ENCODE measurements at places on chromosomes 4 and X.

DNA sequence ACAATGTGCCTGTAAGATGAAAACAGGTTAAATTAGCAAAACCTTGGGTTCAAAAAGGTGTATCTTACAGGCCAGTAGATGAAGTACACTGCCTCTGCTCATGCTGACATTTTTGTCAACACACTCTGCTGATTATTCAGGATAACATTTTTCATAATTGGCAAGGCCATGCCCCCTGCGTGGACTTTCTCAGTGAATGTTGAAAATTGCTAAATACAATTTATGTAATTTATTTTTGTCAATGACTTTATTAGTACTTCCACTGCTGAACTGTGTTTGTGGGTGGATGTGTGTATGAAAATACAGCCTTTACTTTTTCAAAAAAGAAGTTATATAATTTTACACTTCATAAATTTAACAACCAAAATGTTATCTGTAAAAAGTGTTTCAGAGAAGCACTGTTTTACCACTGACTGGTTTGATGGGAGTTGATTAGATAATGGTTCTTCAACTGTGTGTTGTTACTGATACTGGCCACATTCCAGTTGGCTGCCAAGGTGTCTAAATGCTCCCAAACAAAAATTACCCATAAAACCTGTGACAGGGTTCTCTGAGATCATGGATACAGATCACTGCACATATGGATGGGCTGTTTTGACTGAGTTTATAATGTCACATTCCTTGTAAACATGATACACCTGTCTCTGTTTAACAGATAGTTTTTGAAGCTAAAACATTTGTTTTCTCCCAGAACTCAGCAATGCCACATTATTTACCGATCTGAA is 151.9 kb upstream of the SLC7A11 start:
- DNase-seq: no peak

DNA sequence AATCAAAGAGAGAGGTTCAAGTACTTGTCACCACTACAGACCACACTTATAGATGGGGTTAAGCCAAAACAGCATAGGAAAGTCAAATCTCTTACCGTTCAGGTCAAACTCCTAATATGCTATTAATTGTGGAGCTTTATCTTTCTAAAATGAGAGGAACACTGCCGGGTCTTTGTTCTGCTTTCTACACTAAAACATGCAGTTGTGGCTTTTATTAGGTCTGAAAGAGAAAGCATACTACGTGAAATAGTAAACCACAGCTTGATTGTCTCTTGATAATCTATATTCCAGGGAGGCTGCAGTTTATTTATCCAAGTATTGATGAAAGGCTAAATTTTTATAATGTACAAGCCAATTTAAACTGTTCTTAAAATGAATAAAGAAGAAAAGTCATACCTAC is 12.3 kb upstream of the INPP4B start:
- no peak for DNase-seq

- DNase-seq: peak; percentile 4
Measured at GRCh38 chrX:57104921-57105398, 16.4 kb downstream of the SPIN2B start.

- DNase-seq: no peak
Measured at GRCh38 chr4:143713553-143713952, 13.1 kb upstream of the FREM3 start.

DNA sequence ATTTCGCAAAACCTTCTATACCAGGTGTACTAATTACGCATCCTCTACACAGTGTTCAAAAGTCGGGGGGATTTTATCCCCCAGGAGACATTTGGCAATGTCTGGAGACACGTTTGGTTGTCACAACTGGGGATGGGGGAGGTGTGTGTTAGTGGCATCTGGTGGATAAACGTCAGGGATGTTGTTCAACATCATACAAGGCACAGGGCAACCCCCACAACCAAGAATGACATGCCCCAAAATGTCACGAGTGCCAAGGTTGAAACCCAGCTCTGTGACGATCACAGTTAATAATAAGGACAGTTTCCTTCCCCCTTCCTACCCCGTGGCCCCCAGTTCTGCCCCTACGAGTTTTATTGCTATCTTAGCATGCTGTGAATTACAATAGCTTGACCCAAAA is 15.9 kb upstream of the SEL1L3 start:
- no peak for DNase-seq

DNA sequence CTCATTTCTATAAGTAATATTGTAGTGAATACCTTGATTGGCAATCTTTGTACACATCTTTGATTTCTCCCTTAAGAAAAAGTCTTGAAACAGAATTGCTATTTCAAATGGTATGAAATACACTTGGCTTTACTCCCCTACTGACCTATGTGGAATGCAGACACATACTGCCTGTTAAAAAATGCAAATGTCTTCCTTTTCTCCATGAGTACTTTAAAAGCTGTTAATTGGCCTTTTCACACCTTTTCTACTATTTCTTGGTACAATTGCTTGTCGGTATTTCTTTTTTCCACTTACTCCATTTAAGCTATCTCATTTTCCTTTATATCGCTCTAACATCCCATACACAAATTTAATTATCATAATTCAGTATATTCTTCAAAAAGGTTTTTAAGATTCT is 87.2 kb downstream of the FRYL start:
- no peak for DNase-seq

- DNase-seq: no peak
Measured at GRCh38 chrX:137032341-137032694, 1.5 kb downstream of the GPR101 start.

GRCh38 chr4:140149846-140150635 is 3.9 kb downstream of the MAML3 start:
- peak; percentile 68 for DNase-seq

DNA sequence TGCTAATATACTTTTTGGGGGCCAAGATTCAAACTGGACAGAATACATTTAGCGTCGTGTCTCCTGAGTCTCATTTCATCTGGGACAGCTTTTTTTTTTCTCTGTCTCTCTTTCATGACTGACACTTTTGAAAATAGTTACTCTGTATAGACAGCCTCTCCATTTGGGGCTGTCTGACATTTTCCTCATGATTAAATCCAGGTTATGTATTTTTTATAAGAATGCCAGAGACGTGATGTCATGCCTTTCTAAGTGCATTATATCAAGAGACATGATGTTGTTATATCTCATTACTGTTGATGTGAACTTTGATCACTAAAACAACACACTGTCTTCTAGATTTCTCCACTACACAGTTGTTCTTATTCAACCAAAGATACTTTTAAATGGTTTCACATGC is 199.0 kb downstream of the BANK1 start:
- no peak for DNase-seq

DNA sequence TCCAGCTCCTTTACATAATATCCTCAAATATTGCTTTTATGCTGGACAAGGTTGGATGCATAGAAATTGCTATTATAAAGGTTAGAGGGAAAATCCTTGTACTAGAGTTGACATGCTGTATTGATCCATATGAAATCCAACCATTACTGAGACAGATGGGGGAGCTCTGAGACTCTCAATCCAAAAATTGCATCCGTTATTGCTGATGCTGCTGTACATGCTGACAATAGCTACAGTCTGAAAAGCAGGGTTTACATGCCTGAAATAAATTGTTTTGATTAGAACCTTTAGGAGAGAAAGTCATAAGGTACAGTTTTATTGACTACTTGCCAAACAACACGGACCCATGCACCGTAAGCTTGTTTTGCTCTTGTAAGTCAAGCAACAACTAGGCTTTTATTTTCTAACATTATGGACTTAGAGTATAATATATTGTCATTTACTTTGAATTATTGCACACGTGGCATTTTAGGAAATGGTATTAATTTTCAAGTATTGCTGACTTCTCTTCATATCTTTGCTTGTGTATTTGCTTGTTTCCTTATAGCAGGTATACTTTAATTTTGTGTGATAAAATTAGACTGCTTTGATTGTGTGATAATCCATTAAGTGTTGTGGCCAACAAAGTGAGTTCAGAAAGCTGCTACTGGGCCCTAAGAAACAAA is 1365.2 kb downstream of the STIM2 start:
- DNase-seq: no peak

DNA sequence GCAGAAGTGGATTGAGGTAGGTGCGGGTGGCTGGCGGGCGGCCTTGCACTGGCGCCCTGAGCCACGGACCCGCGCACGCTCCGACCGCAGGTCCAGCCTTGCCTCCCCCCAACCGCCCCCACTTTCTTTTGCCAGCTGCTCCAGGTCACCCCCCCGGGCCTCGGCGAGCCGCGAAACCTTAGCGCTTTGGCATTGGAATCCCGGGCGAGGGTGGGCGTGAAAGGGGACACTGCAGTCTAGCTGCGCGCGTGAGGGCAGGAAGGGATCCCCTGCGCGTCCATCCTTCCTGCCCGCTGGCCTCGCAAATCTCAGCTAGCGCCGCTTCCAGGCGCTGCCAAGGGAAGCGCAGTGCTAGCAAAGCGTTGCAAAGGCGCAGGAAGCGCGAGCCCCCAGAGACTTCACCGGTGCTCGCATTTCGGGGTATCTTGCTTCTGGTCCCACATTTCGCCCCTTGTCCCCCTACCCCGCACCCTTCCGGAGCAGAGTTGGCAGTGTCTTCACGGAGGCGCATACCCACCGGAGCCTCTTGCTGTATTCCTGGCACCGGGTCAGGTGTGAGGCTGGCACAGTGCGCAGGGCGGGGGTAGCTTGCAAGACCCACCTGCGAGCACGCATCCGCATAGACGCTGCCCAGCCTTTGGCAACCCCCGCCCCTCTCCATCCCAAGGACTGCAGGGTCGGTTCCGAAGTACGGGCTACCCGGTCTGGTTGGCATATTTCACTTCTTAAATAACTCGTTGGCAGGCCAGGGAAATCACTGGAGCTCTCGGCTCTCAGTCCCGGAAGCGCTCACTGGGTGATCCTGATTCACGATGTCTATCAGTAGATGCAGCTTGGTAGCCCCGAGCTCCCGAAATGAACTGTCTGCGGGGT is 104.4 kb downstream of the UCHL1 start:
- DNase-seq: no peak

GRCh38 chr4:123363729-123364128 is 32.9 kb upstream of the SPRY1 start:
- no peak for DNase-seq

GRCh38 chr4:25171201-25171865 is 11.1 kb upstream of the SEPSECS start:
- no peak for DNase-seq

- DNase-seq: no peak
Measured at GRCh38 chr4:144336633-144337032, 196.1 kb upstream of the GYPA start.

DNA sequence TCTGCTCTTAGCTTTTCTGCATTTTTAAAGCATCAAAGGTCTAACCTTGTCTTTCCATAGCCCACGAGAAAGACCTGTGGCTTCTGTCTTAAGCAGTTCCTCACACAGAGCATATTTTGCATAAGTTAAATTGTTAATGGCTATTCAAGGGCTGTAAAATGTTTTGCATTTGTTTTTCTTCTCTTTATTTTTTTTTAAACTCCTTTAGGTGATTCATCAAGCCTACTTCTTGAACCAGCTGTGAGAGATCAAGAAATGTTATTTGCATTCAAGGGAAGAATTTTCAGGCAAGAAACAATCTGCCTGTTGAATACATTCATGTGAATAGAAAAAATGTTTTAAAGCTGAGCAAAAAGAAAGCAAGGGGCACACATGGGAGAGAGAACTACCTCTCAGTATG is 423.8 kb upstream of the FRG1 start:
- no peak for DNase-seq

GRCh38 chrX:40663880-40664630 is 16.7 kb upstream of the CXorf38 start:
- peak; percentile 20 for DNase-seq

GRCh38 chrX:36867143-36867542 is 141.0 kb upstream of the FAM47C start:
- DNase-seq: peak; percentile 51

- no peak for DNase-seq
Measured at GRCh38 chr4:55979562-55979961, 30.8 kb downstream of the CEP135 start.

DNA sequence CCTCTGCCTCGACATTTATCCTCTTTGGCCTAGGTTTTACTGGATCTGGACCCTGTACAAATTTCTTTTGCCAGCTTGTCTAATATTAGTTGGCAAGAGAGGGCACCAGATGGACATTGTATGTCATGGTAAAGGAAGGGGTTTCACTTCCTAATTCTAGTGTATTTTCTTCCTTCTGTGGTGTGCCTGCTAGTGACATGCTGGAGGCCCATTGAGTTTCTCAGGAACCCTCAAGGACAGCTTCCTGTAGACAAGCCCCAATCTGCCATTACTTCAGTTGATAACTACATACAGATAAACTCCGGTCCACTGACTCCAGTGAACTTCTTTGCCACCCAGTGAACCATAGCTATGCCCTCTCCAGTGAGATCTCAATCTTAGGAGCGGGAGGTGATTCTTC is 116.9 kb downstream of the STPG2 start:
- no peak for DNase-seq

- DNase-seq: no peak
Measured at GRCh38 chr4:3836406-3836755, 70.2 kb downstream of the ADRA2C start.

- peak; percentile 78 for DNase-seq
Measured at GRCh38 chr4:22385611-22386011, 130.3 kb downstream of the ADGRA3 start.

- no peak for DNase-seq
Measured at GRCh38 chr4:35102066-35102465, 1142.2 kb downstream of the ARAP2 start.

GRCh38 chrX:75155447-75155826 is 646 bp downstream of the ABCB7 start:
- DNase-seq: peak; percentile 9

GRCh38 chrX:13254076-13254785 is 65.6 kb downstream of the ATXN3L start:
- peak; percentile 51 for DNase-seq

DNA sequence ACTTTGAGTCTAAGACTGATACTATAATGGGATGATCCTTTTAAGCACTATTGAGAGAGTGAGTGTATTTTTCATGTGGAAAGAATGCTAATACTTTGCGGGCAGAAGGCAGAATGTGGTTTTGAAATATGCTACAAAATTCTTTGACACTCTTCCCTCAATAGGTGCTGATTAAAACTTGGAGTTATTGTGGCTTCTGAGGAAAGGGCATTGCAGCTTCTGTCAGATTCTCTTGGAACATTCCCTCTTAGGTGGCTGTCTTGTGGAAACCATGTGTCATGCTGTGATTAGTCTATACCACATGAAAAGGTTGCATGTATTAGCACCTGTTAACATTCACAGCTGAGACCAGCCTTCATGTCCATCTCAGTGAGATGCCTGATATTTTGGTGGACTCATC is 547.0 kb downstream of the STIM2 start:
- no peak for DNase-seq

GRCh38 chr4:6795821-6796220 is 13.3 kb downstream of the KIAA0232 start:
- DNase-seq: no peak

DNA sequence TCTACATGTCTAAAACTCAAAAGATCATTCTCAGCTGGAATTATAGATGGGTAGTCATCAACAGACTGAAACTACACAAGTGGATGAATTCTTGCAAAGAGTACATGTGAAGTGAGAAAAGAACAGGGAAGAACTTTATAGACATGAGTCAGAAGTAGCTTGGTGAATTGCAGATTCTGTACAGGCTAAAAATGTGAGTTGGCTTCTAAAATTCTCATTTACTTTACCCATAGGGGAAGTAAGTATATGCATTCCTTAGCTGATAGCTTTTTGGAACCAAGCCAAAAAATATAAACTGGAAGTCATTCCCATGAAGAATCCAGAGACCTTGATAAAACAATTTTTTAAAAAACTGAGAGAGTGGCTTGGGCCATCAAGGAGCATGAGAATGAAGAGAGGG is 584.2 kb upstream of the FTHL17 start:
- DNase-seq: no peak

GRCh38 chrX:105653891-105654290 is 168.4 kb upstream of the NRK start:
- no peak for DNase-seq

GRCh38 chrX:13654116-13654515 is 1.2 kb downstream of the TCEANC start:
- no peak for DNase-seq
